GM06990 (cell line): ENCODE measurements at places on chromosomes 7 and 10.

DNA sequence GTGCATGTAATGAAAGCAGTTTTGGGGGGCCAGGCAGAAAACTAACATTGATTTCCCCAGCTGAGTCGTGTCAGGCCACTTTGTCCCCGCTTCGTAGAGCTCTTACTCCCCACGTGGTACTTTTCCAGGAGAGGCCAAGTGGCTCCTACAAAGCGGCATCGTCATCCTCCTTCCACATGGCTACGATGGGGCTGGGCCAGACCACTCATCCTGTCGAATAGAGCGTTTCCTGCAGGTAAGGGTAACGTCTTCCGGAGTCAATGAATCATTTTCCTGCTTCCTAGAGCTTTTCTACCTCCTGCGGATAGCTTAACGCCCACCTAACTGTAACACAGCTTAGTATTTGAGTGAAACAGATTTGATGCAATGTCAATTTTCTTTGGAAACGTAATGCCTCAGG is 21.7 kb upstream of the SEC61A2 start:
- DNase-seq: no peak

- DNase-seq: no peak
Measured at GRCh38 chr7:39416866-39417265, 149.3 kb upstream of the YAE1 start.

DNA sequence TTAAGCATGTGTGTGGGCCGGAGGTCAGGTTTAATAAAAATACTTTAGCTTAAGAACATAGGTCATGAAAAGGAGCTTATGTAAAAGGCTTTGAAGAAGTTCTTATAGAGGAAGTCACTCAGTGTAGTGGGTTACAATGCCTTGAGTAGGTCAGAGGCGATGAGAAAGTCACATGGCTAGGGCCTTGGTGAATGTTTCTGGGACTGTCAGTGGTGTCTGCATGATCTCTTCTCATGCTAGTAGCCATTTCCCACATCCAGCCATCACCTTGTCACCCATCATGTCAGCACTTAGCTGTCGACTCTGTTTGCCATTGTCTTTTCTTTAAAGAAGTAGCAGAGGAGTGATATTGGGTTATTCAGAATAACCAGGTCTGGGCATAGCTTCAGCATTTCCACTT is 236.6 kb downstream of the CDK14 start:
- no peak for DNase-seq

GRCh38 chr7:84912018-84912417 is 274.8 kb downstream of the SEMA3D start:
- no peak for DNase-seq

DNA sequence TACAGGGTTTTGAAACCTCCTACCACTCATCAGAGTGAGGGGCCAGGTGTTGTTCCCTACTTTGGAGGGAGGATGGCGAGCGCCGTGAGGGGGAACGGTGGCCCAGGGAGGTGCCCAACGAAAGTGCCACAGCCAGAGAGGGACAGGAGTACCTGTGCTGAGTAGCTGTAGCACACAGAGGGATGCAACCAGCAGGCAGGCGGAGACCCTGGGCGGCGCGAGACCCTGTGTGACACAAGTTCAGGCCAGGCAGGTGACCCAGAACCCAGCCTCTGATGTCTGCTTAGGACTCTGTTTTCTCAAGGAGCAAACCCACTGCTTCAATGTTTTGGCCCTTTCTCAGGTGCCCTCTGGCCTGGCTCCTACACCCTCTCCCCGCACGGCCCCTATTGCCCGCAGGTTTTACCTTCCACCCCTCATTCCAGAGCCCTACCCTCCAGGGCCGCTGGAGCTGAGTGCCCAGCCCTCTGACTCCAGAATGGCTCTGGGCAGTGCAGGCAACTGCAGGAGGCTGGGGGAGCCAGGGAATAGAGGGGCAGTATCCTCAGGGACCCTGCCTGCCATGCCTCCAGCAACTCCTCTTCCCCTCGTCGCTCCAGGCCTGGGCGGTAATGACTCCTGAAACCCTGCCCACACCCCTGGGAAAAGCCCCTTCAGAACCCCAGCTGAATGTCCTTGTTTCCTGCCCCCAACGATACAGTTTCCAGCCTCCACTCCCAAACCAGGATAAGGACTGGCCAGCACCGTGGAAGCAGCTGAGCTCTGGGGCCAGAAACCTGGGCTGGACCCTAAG is 164.1 kb upstream of the RHEB start:
- no peak for DNase-seq

DNA sequence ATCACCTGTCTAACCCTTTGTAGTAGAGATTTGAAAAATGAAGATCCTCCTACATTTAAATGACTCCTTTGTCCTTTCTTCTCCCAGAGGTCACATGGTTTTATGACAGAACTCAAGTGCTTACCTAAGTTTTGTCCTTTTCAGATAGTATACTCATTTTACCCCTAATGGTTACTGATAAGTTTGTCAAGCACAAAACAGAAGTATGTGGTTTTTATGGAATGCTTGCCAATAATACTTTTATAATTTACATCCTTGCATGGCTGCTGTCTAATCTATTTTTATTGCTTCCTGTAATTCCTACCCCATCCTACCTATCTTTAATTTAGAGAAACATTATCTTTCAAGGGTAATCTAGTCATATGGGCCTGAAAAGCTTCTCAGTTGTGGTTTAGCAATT is 37.5 kb downstream of the HELLS start:
- no peak for DNase-seq

DNA sequence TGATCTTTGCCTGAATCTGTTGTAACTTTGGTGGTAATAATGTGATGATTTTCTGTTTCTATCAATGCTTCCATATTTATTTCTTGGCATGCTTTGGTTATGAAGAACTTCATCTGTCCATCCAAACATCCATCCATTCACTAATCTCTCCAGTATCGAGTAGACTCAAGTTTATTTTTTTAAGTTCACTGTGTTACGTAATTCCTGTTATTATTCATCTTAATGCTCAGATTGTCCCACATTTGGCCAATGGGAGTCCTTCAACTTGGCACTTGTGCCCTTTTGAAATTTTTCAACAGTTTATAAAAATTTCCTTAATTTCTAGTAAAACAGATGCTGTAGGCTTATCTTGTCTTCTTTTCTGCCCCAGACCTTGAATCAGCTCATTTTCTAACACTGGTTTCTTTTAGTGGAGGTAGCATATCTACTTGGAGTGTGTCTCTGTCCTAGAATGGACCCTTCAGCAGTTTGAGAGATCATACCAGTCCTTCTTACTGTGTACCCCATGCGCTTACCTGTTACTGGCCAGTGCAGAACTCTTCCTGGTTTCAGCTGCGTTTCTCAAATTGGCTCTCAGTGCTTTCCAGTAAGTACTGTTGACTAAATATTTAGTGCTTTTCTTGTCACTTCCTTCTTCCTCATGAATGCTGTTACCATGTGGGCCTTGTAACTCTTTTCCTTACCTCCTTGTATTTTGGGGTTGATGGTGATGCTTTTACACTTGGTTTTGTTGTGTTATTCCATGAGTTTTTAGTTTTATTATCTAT is 100.8 kb downstream of the MLLT10 start:
- no peak for DNase-seq

DNA sequence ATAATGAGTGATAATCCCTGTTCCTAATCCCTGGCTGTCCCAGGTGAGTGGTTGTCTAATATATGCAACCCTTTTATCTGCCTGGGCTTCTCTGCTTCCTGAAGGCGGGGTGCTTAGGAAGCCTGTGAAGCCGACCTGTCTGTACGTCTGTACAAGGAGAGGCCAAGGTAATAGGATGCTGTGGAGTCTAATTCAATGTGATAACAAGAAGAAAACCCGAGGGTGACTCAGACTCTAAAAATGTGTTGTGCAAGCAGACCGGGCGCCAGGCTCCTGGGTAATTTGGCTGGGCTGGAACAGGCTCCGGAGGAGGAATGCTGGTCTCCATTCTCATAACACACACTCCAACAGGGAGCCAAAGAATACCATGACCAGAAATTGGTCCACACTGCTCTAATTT is 43.6 kb downstream of the THNSL1 start:
- DNase-seq: no peak

- DNase-seq: no peak
Measured at GRCh38 chr10:2953495-2953894, 113.9 kb upstream of the PFKP start.

DNA sequence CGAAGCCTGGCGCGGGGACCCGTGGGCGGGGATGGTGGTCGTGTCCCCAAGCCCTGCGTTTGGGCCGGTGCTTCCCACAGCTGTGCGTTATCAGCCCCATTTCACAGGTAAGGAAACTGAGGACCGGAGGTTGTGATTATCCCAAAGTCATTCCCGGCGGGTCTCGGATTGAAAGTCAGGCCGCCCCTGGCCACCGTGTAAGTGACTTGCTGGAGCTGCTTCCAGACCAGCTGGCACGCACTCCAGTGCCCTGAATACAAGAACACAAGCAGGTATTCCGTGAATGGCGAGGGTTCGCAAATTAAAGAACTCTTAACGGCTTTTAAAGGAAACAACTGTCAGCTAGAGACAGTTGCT is 675 bp upstream of the ATE1 start:
- no peak for DNase-seq

- no peak for DNase-seq
Measured at GRCh38 chr7:36763132-36763816, 39.0 kb upstream of the AOAH start.
